SJSA1 (cell line): ENCODE measurements at places on chromosomes 3 and 15. TPM values are rescaled to one million over a fixed set of nuclear protein-coding genes. Genes with fewer than 3 reads are reported as not detected.

GRCh38 chr3:146550743-146551510 is 6.5 kb upstream of the PLSCR1 start:
- no peak overlapping the region for H3K27ac ChIP-seq
- H3K36me3 ChIP-seq = no peaks in the 10 kb centered on the region
- peaks cover 12% of the 10 kb centered on the region for H3K4me1 ChIP-seq
- no peaks in the 10 kb centered on the region for H3K27me3 ChIP-seq
- H3K4me3 ChIP-seq = no peak overlapping the region

DNA sequence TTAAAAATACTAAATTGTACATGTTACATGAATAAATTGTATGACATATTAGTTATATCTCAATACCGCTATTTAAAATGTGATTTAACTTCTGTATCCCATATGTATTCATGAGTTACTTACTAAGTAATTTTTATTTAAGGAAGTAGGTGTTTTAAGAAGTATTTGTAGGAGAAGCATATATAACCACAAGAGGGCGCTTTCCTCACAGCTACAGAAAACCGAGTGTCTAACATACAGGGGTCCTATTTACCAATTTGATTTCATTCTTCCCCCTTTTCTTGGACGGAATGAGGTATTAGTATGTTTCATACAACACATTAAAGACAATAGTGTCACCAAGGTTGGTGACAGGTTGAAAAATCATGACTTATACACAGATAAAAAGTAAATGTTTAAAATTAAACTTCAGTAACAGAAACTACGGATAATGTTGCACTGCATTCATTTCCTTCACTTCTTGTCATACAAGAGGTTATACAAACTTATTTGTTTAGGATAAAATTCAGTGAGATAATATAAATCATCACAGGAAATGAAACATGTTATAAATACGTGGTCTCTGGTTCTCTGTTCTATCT is 253.6 kb downstream of the MAGI1 start:
- H3K27me3 ChIP-seq = no peaks in the 10 kb centered on the region
- H3K27ac ChIP-seq = no peak overlapping the region
- DNase-seq = no peak
- H3K4me3 ChIP-seq = no peak overlapping the region

GRCh38 chr15:55106155-55106554 is 90.6 kb downstream of the RSL24D1 start:
- no peaks in the 10 kb centered on the region for H3K36me3 ChIP-seq
- no peak for DNase-seq
- no peaks in the 10 kb centered on the region for H3K27me3 ChIP-seq
- no peaks in the 10 kb centered on the region for H3K4me1 ChIP-seq
- no peak overlapping the region for H3K27ac ChIP-seq

DNA sequence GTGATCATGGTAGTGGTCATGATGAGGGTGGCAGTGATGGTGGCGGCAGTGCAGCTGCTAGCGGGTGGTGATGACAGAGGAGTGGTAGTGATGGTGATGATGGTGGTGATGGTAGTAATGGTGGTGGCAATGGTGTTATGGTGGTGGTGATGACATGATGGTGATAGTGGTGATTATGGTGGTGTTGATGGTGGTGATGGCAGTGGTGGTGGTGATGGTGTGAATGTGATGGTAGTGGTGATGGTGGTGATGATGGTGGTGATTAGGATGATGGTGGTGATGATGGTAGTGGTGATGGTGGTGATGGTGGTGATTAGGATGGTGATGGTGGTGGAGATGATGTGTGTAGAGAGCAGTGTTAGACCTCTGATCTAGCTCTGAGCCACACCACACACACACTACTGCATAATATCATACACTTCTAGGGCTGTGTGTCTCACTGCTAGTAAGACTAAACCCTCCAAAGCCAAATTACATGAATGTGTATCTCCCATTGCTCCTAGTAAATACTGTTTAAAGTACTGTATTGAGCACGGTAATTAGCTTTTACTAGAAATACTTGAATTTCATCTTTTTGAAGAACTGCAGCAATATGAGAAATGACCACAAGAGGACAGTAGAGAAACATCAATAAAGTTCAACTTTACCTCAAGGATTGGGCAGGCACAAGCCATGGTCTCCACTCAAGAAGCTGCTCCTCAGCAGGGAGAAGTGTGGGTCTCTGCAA is 28.8 kb downstream of the TMED3 start:
- no peak overlapping the region for H3K27ac ChIP-seq
- H3K4me1 ChIP-seq = no peaks in the 10 kb centered on the region
- H3K4me3 ChIP-seq = no peak overlapping the region
- no peaks in the 10 kb centered on the region for H3K36me3 ChIP-seq

GRCh38 chr15:47383801-47384200 is 333.5 kb upstream of the SEMA6D start:
- no peaks in the 10 kb centered on the region for H3K36me3 ChIP-seq
- no peak for DNase-seq
- H3K4me3 ChIP-seq = no peak overlapping the region
- no peaks in the 10 kb centered on the region for H3K27me3 ChIP-seq
- no peaks in the 10 kb centered on the region for H3K4me1 ChIP-seq
- no peak overlapping the region for H3K27ac ChIP-seq

- no peaks in the 10 kb centered on the region for H3K4me1 ChIP-seq
- H3K27ac ChIP-seq = no peak overlapping the region
- no peaks in the 10 kb centered on the region for H3K27me3 ChIP-seq
- no peak overlapping the region for H3K4me3 ChIP-seq
- no peak for DNase-seq
- no peaks in the 10 kb centered on the region for H3K36me3 ChIP-seq
Observed at GRCh38 chr3:74661672-74662071, 47.2 kb upstream of the CNTN3 start.

- H3K4me3 ChIP-seq = no peak overlapping the region
- H3K27ac ChIP-seq = no peak overlapping the region
- H3K27me3 ChIP-seq = no peaks in the 10 kb centered on the region
- H3K36me3 ChIP-seq = no peaks in the 10 kb centered on the region
Observed at GRCh38 chr3:103699228-103699627, 1264.4 kb downstream of the ZPLD1 start.

- no peaks in the 10 kb centered on the region for H3K27me3 ChIP-seq
- 0 out of 2 replicates have a peak, but pooled peaks cover 4% of the 10 kb centered on the region for H3K36me3 ChIP-seq
- DNase-seq = no peak
- peaks cover 20% of the 10 kb centered on the region for H3K4me1 ChIP-seq
- no peak overlapping the region for H3K4me3 ChIP-seq
Observed at GRCh38 chr3:133393691-133394474, 6.0 kb upstream of the BFSP2 start.

DNA sequence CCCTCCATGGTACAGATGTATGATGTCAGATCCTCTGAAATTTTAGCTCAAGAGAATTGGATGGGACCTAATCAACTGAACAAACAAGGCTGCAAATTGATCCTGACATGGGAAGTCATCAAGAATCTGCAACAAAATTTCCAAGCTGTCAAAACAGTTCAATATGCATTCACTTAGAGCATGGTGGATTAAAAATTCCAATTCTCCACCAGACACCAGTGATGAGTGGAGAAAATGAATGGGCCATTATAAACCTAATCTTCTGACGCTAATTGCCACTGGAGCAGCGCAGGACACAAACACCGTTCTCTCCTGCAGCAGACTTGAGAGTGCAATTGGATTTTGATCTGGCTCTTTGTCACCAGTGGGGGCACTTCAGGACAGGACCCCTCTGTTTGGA is 94.2 kb downstream of the MINAR1 start:
- no peaks in the 10 kb centered on the region for H3K36me3 ChIP-seq
- H3K27me3 ChIP-seq = no peaks in the 10 kb centered on the region
- H3K27ac ChIP-seq = no peak overlapping the region
- no peaks in the 10 kb centered on the region for H3K4me1 ChIP-seq
- no peak for DNase-seq

GRCh38 chr3:127264292-127264691 is 23.6 kb downstream of the PRR20G start:
- H3K4me3 ChIP-seq = no peak overlapping the region
- DNase-seq = no peak
- no peaks in the 10 kb centered on the region for H3K27me3 ChIP-seq
- H3K4me1 ChIP-seq = no peaks in the 10 kb centered on the region
- H3K27ac ChIP-seq = no peak overlapping the region

CDHR4 gene
- total RNA-seq = not detected in 2 replicates

DLL4 gene
- total RNA-seq = not detected in 2 replicates

GABRG3 gene
- not detected in 2 replicates for total RNA-seq

ASB14 gene
- not detected in 2 replicates for total RNA-seq
